ENCODE measurements at places on chromosomes 1 and 21.

DNA sequence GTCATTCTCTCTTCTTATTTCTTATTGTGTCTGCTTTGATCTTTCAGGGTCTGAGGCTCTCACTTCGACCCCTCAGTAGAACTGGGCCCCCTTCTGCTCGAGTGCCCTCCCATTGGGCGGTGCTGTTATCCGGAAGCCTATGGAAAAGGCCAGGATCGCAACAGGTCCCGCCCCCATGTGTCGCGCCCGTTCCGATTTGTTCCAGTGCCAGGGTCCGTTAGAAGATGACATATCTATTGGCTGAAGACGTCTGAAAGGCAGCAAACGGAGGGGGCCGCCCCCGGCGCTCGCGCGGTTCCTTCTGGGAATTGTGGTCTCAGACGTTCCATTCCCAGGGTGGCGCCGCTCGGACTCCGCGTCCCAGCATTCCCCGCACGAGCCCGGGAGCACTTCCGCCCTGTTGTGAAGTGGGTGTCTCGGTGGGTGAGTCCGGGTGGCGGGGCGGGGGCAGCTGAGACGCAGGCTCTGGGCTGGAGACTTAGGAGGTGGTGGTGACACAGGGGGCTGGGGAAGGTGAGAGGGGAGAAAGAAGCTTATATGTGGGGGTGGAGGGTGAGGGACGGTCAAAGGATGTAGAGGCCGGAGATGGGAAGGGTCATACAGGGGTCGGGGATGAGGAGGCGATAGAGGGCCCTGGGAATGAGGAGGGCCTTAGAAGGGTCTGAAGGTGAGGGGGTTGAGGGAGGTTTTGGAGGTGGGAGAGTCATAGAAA lies at the start of gene ZSCAN20:
ZSCAN20 (plus strand) TSS at position 377 of the 712 bp plus-strand sequence. CDS start 6,644 bp downstream, outside the sequence.
- DNase-seq: peak; percentile 98

DNA sequence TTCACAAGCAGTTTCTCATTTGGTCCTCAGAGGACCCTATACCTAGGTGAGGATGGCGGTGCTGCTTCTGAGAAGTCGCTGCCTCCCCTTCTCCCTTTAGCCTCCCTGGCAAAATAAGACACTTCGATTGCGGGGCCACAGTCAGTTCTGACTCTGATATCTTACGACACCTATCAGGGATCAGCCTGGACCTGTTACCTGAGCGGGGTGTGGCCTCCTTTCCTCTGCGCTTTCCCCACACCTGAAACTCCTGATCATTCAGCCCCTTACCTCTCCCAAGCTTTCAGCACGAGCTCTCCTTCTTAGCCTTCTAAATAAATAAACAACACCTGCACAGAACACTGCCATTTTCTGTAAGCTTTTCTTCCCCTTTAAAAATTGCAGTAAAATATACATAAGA lies 24.6 kb upstream of the GPR137B start:
- DNase-seq: no peak

DNA sequence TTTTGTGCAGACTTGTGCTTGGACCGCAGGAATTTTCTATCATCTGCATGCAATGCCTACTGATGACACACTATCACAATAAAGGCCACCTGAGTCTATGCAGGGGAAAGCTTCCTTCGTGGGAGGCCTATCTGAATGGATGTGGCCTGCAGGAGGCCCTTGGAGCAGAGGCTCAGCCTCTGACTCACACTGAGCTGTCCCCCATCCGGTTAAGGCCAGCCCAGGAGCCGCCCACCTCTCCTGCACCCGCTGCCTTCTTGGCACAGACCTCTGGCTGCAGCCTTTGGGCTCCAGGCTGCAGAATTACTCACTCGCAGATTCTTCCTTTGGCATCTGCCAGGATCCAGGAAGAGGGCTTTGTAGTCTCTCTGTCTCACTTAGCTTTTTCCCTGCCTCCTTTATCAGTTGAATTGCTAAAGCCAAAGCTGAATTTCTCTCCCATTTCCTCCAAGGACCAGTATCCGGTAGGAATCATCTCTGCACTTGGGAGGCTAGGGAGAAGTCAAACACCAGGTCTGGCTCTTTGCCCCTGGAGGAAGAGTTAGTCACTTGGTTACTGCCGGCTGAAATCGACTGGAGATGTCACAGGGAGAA lies 65.1 kb upstream of the JUN start:
- DNase-seq: peak; percentile 98

DNA sequence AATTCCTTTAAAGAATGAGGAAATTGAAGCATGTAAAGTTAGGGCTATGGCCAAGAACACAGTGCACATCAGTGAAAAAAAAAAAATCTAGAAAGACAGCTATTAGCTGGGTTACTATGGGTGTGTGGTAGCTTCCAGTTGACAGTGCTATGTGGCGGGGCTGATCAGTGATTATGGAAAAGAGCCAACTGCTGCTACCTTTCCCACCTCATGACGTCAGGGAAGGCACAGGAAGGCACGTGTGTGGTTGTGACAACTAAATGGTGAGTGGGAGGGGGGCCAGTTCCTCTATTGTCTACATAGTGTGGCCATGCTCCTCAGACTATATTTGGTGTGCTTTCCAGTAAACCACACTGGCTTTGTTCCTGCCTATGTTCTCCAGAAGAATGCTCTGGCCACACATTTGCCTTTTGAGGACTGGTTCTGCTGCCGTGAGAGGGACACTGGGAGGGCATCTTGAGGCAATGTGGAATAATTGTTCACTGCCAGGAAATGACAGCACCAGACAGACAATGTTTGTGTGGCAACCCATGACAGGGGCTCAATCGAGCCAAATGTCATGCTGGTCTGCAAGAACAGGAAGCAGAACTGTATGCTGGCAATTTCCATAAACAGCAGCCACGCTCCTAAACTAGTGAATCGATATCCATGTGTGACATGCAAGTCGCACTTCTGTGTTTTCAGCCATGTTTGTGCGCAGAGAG lies 3.0 kb upstream of the SDE2 start:
- peak; percentile 25 for DNase-seq

- DNase-seq: no peak
Observed at GRCh38 chr1:245683676-245684075, 528.9 kb downstream of the KIF26B start.

DNA sequence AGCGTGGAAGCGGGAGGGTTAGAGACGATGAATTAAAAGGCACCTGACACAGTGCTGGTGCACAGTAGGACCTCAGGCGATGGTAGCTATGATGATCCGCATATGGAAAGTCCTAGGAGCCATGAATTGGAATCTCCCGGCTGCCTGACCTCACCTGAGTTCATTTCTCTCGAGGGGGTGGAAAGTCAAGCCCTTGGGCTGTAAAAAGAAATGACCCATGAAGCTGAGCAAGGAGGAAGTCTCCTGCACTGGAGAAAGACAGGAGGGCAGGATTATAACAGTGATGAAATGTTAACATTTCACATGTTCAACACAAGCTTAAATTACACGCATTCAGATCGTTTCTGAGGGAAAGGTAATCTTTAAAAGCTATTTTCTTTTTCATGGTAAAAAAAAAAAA lies 481.2 kb downstream of the MATN1 start:
- no peak for DNase-seq

- no peak for DNase-seq
Observed at GRCh38 chr1:171611306-171611705, 10.7 kb upstream of the MYOCOS start.

- no peak for DNase-seq
Observed at GRCh38 chr1:157307491-157307890, 169.3 kb upstream of the ETV3 start.

DNA sequence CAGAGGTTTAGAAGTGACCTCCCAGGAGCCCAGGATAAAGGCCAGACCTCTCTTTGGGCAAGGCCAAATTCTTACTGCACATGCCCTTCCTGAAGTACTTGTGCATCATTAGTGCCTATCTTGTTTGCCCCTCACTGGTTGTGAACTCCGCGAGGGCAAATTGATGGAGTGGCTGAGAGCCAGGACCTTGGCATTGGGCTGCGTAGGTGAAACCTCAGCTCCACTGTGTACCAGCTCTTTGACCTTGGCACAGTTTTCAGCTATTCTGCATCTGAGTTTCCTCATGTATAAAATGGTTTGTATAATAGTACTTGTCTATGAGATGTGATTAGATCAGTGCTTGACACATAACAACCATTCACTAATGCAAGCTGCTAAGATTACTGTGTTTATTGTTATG lies 11.5 kb downstream of the OTUD3 start:
- no peak for DNase-seq

DNA sequence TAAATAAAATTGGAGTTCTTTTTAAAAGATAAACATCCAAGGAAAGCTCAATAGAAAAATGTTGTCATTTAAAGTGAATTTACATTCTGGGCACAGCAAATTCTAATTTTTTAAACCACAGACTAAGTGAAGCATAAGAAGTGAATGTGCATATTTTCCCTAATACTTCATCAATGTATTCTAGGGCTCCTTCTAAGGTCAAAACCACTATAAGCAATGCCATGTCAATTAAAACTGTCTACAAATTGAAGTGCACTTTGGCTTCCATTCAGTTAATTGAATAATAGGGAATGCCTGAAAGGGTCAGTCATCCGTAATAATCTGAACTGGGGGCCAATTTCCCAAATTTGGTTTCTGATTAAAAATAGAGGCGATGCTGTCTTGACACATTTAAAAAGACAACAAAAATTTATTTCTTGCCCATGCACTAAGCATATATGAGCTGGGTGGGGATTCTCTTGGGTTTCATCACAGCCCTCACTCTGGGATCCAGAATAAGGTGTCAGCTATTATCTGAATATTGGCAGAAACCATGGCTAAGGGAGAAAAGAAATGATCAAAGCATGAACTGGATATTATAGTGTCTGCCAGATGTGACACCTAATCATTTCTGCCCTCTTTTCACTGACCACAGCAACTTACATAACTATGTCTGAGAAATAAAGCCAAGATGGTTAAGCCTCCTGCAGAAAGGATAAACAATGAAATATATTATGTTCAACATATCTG lies 660.6 kb upstream of the B3GALT2 start:
- DNase-seq: no peak

DNA sequence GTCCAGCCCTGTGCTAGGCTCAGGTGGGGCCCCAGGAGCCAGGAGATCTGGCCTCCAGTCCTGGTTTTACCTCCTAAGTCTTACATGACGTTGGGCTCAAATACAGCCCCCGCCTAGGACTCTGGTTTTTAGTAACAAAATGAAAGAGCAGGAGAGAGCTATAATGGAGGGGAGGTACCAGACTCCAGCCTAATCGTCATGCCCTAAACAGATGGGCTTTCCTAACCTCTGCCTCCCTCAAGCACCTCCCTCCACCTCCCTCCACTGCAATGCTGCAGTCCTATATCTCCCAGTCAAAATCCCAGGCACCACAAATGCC lies 28.6 kb downstream of the TTC39A start:
- no peak for DNase-seq

DNA sequence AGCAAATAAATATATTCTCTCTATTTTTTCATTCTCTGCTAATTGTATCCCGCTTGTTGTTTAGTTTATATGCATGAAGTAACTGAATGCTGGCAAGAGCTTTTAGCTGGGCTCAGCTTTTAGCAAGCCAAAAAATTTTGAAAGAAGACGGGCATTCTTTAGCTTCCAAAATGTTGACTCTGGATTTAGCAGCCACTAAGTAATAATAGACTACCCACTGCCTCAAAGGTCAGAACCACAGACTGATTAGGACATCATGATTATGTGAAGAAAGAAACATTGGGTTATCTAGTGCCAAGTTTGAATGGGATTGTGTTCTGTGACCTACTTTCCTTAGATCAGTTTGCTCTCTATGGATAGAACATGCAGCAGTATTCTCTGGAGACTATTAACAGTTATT lies 80.3 kb upstream of the DPH5 start:
- peak; percentile 50 for DNase-seq

GRCh38 chr1:47699492-47700235 lies 261.8 kb downstream of the FOXD2 start:
- DNase-seq: no peak

DNA sequence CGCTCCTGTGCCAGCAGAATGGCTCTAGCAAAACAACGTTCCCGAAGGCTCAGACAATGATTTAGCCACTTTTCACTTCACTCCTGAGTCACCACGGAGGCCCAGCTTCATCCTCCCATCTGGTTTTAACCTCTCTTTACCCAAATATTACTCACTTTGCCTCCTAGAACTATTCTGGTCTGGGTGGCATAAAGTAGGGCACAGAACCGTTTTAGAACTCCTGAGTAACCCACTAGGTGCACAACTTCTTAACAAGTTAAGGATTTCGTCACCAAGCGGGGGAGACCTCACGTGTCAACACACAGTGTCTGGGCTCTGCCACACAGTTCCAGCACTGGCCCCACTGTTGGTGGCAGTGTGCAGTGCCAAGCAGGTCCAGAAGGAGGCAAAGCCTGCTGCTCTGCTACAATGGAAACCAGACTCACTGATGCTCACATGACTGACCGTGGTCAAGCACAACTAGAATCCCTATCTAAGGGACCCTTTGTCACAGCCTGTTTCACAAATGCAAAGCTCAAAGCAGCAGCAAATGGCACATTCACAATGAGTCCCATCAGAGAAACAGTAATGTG lies 121.7 kb downstream of the SIPA1L2 start:
- no peak for DNase-seq

- no peak for DNase-seq
Observed at GRCh38 chr1:14539309-14539708, 59.2 kb upstream of the KAZN start.

DNA sequence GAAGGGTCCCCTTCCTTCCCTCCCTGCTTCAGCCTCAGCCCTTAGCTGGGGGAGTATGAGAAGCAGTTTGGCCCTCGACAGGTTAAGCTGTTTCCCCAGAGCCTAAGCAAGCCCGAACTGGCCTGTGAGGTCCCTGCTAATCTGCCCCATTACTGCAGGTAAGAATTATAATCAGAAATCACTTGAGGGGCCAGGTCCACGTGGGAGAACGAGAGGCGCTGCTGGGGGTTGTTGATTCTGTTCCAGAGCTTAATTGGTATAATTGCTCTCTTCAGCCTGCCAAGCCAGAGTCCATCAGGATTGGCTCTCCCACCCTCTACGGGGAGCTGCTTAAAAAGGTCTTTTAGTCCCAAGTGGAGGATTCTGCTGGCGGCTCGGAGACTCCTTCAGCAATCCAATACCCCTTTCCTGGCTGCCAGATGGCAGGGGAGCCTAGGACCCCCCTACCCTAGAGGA lies 70.8 kb downstream of the UBE2T start:
- DNase-seq: no peak

DNA sequence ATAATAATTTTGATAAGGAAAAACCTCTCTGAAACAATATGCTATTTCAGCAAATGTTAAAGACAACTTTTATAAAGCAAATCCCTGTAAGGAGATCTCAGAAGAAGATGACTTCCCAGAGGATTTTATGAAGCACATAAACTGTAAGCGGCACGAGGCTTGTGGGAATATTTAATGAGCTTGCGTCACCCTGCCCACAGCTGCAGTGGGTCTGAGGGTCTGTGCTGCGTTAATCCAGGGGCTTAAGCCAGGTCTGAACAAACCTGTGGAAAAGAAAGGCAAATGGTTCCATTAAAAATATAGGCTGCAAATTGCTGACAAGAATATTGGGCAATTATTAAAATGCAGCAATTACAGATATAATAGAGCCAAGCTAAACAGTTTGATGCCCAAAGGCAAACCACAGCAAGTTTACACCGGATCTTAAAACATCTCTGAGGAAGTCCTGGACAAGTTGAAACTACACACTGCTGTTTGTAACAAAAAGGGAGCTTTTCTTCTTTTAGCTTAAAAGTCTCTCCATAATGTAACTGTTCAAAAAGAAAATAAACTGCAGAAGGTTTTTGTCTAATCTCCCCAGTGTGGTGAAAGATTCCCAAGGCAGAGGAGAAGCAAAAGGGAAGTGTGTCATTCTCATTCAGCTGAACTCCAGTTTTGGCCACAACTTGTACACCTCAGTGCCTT lies 21.8 kb downstream of the TGFBR3 start:
- peak; percentile 20 for DNase-seq

GRCh38 chr1:169604781-169605560 lies 18.7 kb upstream of the F5 start:
- DNase-seq: no peak
